GM23338 (cell line): ENCODE measurements at places on chromosomes 2 and 18. TPM values are rescaled to one million over a fixed set of nuclear protein-coding genes. Genes with fewer than 3 reads are reported as not detected.

ALK gene
- total RNA-seq: 0.16 and 0.35 TPM in 2 replicates

GRCh38 chr2:159617100-159617499, 752 bp upstream of the BAZ2B start:
- peak; percentile 36 for DNase-seq

GRCh38 chr2:28356095-28356911, 36.4 kb upstream of the FOSL2 start:
- DNase-seq: no peak

GRCh38 chr2:29307519-29307918, 192.3 kb downstream of the CLIP4 start:
- DNase-seq: no peak

DNA sequence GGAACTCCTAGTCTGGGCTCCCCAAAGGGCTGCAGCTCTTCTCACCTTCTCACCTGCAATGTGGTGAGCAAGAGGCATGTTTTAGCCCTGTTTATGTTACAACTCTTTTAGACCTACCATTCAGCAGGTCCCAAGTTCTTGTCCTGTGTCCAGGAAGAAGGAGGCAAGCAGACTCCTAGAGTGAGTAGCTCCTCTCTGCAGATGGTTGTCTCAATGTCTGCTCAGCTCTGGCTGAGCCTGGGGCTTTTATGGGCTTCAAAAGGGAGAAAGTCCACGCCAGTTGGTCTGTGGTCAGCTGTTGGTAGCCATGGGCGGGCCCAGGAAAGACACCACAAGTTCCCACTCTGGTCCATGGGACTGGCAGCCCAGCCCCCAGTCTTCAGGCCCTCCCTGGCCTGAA, 148.1 kb upstream of the HS6ST1 start:
- no peak for DNase-seq

- DNase-seq: no peak
These were observed 48.1 kb downstream of the CHN1 start for GRCh38 chr2:174957050-174957449.

RBBP8 gene
- total RNA-seq: 49.2 and 53.3 TPM in 2 replicates
